Midbrain (tissue), 1 donor: ENCODE measurements at places on chromosomes 1 and 21.
A peak's percentile ranks its signal among the peaks of the same experiment; 100 is the strongest.

DNA sequence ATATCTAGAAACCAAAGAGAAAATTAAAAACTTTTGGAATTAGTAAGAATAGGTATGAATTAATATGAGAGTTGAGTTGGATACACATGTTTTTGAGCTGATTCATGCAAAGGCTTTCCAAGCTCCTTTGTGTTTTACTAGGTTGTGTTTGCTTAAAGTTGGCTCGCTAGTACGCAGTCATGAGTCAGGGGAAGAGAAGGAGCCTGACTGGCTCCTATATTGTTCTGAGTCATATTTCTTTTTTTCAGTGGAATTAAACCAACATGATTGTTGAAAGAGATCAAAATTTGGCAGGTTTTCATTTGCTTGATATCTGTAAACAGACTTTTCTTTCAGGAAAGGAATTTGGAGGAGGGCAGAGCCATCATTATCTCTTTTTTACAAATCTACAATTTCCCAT, 66.7 kb downstream of the MAGI3 start:
- DNase-seq = peak; percentile 20

GRCh38 chr1:61825393-61825792, 83.1 kb downstream of the PATJ start:
- no peak for DNase-seq

- DNase-seq = no peak
Measured at GRCh38 chr1:203103216-203103615, 17.4 kb upstream of the MYOG start.

- no peak for DNase-seq
Measured at GRCh38 chr1:202656951-202657646, 53.2 kb downstream of the SYT2 start.

- no peak for DNase-seq
Measured at GRCh38 chr1:9780554-9781110, 43.1 kb downstream of the CLSTN1 start.

GRCh38 chr1:36703526-36704208, 221.0 kb upstream of the CSF3R start:
- peak; percentile 88 for DNase-seq
